ENCODE measurements at places on chromosomes 13 and 19. TPM values are rescaled to one million over a fixed set of nuclear protein-coding genes. Genes with fewer than 3 reads are reported as not detected.
A peak's percentile ranks its signal among the peaks of the same experiment; 100 is the strongest.

DNA sequence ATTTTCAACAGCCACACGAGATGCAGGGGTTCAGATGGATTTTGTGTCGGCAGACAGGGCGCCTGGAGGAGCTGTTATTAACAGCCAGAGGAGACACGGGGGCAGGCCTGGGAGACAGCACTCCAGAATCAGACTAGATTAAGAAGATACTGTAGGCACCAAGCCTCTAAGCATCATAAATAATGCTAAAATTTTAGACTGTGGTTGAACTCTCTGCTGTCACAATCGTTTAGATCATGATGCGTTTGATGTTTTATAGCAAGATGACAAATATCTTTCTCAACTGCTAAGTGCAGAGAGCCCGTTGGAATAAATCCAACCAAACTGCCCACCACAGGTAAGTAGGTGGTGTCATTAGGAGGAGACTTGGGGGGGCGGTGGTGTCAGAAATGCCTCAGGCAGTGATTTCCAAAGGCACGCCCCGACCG, 63.9 kb downstream of the CEBPG start:
- no peak for DNase-seq

POSTN gene
- 795 TPM for total RNA-seq

- DNase-seq = no peak
These were observed 27.0 kb downstream of the ZMYM5 start for GRCh38 chr13:19836472-19836871.

GRCh38 chr19:41089959-41090358, 1.7 kb downstream of the CYP2A13 start:
- DNase-seq = no peak

ZNF556 gene
- total RNA-seq = 69.1 TPM

DNA sequence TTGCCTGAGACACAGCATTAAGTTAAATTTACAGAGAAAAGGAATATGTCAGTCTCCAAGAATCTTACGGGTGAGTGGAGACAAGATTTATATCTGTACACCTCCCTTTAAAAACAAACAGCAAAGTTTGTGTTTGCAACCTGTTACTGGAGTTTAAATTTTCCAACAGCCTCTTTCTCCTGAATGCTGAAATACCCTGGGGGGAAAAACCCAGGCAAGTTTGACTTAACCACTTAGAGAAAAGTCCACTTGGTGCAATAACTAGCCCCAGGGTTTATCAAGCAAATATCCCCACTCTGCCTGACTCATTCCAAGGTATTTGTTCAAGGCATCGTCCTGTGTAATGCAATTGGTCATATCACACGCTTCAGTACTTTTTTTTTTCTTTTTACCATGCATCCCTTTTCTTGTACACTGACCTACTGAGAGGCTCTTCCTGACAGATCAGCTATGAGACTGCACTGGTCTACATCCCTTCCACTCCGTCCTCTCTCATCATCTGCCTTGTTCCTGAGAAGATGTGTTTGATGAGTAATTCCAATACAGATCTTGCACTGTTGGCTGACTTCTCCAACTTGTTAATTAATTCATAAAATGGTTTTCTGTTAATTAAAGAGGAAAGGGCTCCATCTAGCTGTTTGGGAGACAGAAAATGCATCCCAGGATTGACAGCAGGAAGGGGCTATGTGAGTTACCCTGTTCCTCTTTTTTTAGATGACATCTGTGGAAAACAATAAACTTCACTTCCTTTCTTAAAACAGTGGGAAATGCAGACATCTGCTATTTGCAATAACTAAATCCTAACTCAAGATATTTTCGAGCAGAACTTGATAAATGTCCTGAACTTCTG, 212.5 kb upstream of the IRS2 start:
- no peak for DNase-seq

DNA sequence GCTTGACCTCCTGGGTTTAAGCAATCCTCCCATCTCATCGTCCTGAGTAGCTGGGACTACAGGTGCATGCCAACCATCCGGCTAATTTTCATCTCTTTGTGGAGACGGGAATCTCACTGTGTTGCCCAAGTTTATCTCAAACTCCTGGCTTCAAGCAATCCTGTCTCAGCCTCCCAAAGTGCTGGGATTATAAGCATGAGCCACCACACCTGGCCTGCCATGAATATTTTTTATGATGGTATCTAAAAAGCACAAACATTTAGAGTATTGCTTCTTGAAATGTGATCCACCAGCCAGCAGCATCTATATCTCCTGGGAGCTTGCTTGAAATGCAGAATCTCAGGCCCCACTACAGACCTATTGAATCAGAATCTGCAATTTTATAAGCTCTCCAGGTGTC, 111.2 kb upstream of the CLDN10 start:
- no peak for DNase-seq

ZNF835 gene
- total RNA-seq = 5.0 TPM

VSTM2B gene
- total RNA-seq = not detected

GRCh38 chr13:80141123-80141849, 199.6 kb downstream of the SPRY2 start:
- DNase-seq = peak; percentile 85

ZNF529 gene
- total RNA-seq = 31.4 TPM

- DNase-seq = no peak
These were observed 42.5 kb downstream of the DNM2 start for GRCh38 chr19:10760273-10760944.

DNA sequence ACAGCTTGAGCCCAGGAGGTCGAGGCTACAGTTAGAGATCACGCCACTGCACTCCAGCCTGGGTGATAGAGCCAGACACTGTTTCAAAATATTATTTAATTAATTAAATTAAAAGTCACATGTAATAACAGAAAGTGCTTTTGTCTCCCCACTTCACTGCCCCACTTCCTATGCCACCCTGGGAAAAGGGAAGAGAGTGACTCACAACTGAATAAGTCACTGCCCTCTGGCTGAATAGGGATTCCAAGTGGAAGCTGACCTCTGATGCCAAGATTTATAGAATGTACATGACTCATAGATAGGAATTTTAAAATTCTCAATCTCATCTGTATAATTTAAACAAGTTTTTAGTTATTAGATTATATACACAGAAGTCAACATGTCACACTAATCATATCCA, 22.2 kb upstream of the ERVV-1 start:
- DNase-seq = no peak

- no peak for DNase-seq
These were observed 4.5 kb upstream of the PRKD2 start for GRCh38 chr19:46721269-46722003.
